ENCODE measurements at places on chromosomes 4 and X.

- DNase-seq, result no peak
These were observed 1493.8 kb upstream of the IGFBP7 start for GRCh38 chr4:58603951-58604350.

DNA sequence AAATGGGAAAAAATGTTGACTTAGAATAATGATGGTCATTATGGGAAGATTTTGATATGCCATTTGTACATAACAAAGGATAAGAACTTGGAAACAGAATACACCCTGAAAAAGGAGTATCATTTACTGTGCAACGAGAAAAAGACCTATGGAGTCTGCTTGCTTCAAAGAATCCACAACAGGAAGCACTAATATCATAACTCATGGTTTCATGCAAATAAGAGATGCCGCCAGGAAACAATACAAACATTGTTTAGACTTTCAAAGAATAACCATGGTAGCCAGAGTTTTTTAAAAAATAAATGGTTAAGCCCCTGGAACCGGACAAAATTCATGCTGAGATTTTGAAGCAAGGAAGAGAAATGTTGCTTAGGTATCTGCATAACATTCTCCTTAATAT is 139.9 kb upstream of the ETNPPL start:
- DNase-seq, result no peak

DNA sequence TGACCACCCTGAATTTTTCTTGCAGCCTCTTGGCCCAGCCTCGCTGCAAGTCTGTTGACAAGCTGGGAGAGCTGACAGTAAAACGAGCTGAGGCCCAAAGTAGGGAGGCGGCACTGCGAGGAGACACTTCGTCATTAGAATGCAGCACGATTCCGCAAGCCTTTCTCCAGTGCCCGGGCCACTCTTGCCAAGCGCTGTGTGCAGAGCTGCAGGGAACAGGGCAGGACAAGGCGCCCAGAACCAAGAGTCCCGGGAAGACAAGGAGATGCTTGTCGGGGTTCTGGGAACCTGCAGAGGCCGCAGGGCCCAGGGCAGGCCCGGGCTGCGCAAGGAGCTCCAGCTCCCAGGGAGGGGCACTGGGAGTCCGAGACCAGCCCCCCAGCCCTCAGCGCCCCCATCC is 187.1 kb downstream of the BCOR start:
- no peak for DNase-seq

GRCh38 chrX:75746891-75747639 is 38.0 kb downstream of the MAGEE2 start:
- DNase-seq, result no peak

- no peak for DNase-seq
These were observed 164.0 kb upstream of the RASGEF1B start for GRCh38 chr4:81635739-81636138.

GRCh38 chr4:168932138-168932537 is 77.9 kb downstream of the CBR4 start:
- no peak for DNase-seq

- DNase-seq, result no peak
These were observed 147.0 kb downstream of the AFAP1 start for GRCh38 chr4:7792616-7793015.

GRCh38 chr4:19807505-19807904 is 444.2 kb upstream of the SLIT2 start:
- DNase-seq, result no peak

DNA sequence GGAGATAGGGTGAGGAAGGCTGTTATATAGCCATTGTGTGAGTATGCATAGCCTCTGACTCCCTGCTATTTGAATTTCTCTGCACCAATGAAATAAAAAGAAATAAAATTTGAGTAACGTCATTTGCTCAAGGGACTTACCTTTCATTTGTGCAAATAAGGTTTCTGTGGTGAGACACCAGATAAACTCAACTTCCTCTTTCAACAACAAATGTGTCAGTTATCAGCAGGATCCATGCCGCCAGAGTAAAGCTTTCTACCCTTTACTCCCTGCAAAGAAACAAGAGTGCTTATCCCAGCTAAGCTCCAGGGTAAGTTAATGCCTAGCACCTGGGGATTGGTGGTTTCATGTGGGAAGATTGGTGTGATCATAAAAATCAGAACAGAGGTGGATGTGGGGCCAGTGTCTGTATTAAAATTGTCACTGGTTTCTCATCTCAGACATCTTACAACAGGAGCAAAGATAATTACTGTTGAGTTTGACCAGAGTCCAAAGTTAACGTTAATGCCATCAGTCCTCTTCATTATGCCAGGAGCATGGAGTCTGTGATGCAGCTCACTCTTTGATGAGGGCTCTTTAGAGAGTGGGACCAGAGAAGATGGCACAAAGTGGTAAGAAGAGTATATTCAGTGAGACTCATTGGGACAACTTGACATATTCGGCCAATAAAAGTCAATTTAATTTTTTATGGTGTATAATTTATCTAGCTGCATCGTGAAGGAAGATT is at the start of gene P2RY10:
Gene P2RY10 (plus strand): TSS at position 206 of the 727 bp plus-strand sequence. CDS start 15,130 bp downstream, outside the sequence.
- no peak for DNase-seq

GRCh38 chr4:18127030-18127429 is 105.5 kb upstream of the LCORL start:
- DNase-seq, result no peak

GRCh38 chr4:70556856-70557255 is 35.2 kb upstream of the AMBN start:
- DNase-seq, result no peak

- DNase-seq, result no peak
These were observed 439.7 kb upstream of the DIAPH2 start for GRCh38 chrX:96244955-96245354.

- no peak for DNase-seq
These were observed 123.2 kb downstream of the ELOVL6 start for GRCh38 chr4:110075083-110075738.

GRCh38 chr4:42855779-42856178 is 36.7 kb upstream of the GRXCR1 start:
- DNase-seq, result no peak

GRCh38 chr4:40651280-40651679 is 21.6 kb upstream of the RBM47 start:
- no peak for DNase-seq
